ENCODE measurements at places on chromosomes 3 and 15. TPM values are rescaled to one million over a fixed set of nuclear protein-coding genes. Genes with fewer than 3 reads are reported as not detected.

PLCH1 gene
- total RNA-seq, result 9.6 TPM

GPR27 gene
- 17.9 TPM for total RNA-seq

ZBBX gene
- 1.2 TPM for total RNA-seq

GRCh38 chr3:186053954-186054791, 54.7 kb downstream of the ETV5 start:
- DNase-seq, result no peak

- DNase-seq, result no peak
These were observed 36.1 kb upstream of the PLSCR5 start for GRCh38 chr3:146640955-146641867.

DNA sequence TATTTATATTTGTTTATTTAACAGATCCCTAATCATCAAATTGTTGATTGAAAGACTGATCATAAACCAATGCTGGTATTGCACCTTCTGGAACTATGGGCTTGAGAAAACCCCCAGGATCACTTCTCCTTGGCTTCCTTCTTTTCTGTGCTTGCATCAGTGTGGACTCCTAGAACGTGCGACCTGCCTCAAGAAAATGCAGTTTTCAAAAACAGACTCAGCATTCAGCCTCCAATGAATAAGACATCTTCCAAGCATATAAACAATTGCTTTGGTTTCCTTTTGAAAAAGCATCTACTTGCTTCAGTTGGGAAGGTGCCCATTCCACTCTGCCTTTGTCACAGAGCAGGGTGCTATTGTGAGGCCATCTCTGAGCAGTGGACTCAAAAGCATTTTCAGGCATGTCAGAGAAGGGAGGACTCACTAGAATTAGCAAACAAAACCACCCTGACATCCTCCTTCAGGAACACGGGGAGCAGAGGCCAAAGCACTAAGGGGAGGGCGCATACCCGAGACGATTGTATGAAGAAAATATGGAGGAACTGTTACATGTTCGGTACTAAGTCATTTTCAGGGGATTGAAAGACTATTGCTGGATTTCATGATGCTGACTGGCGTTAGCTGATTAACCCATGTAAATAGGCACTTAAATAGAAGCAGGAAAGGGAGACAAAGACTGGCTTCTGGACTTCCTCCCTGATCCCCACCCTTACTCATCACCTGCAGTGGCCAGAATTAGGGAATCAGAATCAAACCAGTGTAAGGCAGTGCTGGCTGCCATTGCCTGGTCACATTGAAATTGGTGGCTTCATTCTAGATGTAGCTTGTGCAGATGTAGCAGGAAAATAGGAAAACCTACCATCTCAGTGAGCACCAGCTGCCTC, 14.7 kb downstream of the THBS1 start:
- DNase-seq, result no peak

GRCh38 chr15:86653344-86654197, 573.9 kb downstream of the AGBL1 start:
- DNase-seq, result no peak

DNA sequence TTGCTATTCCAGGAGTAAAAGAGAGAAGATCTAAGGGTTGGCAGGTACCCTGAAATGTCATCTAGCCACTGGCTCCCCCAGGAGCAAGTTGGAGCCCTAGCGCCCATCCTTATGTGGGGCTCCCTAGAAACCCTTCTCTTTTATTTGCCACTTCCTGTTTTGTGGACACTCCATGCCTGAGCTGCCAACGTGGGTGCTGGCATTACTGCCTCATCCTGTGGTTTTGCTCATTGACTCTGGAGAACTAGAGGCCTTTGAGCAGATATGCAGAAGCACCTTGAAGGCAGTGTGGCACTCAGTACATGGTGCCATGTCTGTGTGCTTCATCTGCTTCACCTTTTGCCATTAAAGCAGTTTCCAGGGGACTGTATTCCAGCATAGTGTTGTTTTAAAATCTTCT, 8.1 kb downstream of the EDEM1 start:
- DNase-seq, result no peak

- DNase-seq, result peak; percentile 67
These were observed 99.6 kb upstream of the PRR23E start for GRCh38 chr3:127093312-127093711.

DNA sequence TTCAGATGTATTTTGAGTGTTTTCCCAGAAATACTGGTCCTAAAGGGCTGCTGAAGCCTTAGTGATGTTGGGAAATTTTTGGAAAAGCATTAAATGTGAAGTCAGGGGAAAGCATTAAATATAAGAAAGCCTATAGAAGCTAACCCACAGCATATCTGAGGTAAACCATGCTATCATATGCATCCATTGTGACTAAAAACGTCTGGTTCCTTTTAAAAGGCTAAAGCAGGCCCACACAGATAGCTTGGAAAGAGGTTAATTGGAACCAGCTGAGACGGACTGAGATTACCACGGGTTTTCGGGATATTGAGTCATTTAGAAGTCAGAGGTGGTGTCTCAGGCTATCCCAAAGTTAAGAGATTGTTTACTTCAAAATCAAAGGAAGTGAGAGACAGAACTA, 78.2 kb downstream of the CYP19A1 start:
- DNase-seq, result no peak
